ENCODE measurements at places on chromosomes 12 and 14.

GRCh38 chr12:62008703-62009102 is 251.5 kb upstream of the USP15 start:
- no peak for DNase-seq

DNA sequence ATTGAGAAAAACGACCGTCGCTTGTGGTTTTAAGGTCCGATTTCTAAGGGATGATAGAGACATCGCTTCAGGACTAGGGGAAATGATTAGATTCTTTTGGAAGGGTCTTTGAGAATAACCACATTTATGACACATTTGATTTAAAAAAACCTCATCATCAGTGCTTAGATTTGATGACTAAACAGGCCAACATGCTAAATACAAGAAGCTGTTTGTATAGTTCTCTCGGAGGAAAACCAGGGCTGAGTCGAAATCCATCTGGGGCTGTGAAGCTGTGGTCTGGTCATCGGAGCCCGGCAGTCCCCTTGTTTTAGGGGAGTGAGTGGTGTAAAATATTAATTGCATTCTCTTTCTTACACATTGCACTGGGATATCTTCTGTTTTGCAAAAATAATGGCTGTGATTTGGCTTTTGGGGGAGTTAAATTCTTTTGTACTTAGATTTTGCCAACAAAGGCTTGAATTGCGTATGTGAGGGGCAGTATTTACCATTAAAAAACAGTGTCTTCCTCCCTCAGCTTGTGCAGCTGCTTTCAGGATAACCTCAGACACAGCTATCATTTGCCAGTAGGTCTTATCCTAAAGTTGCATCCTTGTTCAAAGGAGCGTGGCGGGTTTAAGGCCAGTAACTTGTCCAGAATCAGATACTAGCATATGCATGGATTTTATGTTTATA is 550 bp downstream of the GNG2 start:
- no peak for DNase-seq

DNA sequence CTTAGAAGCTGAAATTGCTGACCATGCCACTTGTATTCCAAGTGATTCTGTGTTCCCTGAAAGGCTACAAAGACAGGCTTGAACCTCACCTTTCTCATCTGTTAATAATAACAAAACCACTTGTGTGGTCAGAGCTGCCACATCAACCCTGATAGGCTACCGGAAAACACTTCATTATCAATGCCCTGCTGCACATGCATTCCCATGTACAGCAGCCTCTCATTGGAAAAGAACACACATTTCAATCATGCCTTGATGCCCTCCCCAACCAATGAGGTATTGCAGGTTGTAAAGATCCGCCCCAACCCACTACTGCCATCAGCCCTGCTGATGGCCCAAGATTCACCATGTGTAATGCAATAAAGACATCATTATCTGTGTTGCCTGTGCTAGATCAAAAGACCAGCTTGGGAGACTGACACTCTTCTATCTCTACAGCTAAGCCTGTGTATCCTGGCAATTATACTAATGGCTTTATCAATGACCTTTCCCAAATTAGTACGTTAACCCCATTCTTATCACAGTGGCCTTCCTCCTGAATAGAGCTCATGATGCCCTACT is 2.8 kb downstream of the GPR19 start:
- DNase-seq, result no peak

DNA sequence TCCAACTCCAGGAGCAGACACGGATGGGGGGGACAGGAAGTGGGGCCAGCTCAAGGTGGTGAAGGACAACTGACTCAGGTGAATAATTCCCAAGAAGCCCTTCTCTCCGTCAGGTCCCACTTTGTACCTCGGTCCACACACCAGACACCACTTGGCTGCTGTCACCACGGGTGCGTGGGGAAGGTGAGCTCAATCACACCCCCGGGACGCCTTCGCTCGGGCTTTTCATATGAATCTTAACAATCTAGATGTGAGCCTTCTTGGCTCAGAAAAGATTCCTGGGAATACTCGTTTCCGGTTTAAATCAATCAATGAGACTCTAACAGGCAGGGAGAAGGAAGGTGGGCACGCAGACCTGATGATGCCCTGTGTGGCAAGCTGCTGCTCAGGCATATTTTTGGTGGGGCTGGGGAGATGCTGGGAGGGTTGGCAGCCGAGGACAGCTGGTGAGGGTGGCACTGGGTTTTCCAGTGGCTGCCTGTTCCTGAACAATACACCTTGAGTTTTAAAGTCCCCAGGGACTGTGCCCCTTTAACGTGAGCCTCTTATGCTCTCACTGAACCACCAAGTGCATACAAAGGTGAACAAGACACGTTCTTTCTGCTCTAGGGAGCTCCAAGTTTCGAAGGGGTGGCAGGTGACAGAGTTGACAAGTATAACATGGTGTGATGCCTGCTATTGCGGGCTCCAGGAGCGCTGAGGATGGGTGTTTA is 5.1 kb downstream of the TESC start:
- DNase-seq, result no peak

DNA sequence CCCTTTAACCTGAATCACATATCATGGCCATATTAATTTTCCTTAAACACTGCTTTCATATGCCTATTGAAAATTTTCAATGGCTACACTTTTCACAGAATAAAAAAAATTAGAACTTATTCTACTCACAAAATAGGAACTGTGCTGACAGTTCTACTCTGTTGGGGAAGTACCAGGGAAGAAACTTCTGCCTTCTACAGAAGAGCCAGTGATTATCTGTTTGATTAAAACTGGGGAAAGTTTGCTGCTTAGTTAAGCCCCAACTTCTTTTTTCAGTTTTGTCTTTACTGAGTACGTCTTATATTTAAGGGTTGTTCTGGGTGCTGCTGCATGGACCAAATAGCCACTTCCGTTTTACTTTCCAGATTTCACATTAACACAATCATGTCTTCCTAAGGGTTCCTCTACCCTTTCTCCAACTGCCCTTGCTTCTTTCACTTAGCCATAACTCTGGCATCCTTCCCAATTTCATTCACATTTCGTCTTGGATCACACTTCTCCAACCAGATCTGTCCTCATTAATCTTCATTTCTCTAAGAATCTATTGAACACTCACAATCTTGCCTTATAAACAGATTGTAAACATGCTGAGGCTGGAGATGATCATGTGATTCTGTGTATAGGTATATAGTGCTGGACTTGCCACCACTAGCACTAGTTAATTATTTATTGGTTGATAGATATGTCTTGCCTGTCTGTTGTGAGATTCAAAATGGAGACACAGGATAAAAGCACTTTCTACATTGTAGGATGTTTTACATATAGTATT is 1.9 kb upstream of the SEL1L start:
- DNase-seq, result no peak

- peak; percentile 82 for DNase-seq
These were observed 6.9 kb upstream of the TUBA1A start for GRCh38 chr12:49195736-49196135.

DNA sequence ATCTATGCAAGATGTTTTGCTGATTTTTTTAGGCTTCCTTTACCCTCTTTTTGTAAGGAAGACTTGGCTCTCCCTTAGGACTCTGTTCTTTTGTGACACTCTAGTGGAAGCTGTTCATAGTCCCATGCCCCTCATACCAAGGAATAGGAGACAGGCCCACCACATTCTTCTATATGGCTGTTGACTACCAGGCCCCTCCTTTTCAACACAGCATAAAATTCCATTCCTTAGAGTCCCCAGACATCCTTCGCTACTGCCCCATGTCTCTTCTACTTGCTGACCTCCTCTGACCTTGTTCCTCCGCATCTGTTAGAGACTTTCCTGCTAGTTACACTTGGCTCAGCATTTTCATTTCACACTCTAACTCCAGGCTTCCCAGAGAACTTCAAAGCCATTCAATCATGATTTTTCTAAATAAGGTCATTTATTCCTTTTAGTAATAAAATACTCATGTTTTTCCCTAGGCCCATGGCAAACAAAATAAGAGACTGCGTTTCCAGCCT is 9.7 kb downstream of the PIK3C2G start:
- DNase-seq, result no peak

DNA sequence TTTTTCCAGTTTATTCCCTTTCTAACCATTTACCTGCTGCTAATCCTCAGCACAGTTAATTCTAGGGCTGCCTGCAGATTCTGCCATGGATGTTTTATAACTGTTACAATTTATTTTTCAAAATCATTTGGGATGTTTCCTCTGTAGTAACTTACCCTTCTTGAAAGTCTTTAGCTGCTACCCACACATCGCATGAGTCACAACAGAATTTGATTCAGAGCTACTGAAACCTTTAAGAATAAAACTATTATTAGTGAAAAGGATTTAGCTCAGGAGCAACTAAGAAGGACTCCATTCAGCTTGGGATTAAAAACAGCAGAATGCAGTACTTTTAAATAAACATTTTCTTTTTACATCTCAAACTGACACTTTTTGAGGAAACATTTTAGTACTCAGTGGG is 41.7 kb upstream of the RGS6 start:
- DNase-seq, result no peak

- no peak for DNase-seq
These were observed 342.1 kb upstream of the RGS6 start for GRCh38 chr14:71590131-71590530.

DNA sequence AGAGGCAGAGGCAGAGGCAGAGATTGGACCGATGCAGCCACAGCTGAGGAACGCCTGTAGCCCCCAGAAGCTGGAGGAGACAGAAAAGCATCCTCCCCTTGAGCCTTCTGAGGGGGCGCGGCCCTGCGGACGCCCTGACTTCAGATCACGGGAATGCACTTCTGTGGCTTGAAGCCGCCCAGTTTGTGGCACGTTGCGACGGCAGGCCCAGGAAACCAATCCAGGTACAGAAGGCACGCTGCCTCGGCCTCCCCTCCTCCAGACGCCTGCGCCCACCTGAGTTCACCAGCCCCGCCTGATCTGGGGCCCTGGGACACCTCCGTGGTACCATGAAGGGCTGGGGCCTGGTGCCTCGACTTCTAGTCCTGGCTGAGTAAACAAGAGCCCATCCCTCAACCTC is 82.0 kb downstream of the NCOR2 start:
- DNase-seq, result no peak

DNA sequence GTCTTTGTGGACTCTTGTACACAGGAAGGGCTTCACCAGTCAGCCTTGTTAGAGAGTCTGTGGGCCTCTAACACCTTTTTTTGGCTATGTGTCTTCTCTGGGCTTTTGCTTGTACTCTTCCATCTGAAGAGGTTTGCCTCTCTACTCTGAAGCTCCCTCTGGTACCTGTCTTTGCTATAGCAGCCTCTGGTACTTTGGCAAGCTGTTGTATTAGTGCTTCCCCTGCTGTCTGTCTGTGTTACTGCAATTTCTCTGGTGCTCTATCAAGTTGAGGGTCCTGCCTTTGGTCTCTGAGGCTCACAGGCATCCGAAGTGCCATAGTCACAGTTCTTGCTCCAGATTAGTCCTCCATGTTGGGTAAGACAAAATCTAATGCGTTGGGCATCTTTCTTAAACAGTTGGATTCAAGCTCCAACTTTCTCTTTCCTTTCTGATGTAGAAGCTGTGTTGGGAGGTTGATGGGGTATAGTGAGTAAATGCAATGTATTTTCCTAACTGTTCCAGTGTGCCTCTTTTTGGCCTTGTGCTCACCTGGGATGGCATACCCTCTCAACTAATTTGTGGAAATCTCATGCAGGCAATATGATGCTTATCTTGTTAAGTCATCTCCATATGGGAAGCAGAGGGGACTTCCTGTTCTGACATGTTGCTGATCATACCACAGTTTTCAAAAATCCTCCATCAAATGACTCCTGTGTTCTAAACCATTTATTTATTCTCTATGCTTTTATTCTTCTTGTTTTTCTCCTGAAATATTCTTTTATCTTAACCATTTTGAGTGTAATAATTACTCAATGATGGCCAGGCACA is 88.8 kb downstream of the ATF7IP start:
- peak; percentile 81 for DNase-seq

DNA sequence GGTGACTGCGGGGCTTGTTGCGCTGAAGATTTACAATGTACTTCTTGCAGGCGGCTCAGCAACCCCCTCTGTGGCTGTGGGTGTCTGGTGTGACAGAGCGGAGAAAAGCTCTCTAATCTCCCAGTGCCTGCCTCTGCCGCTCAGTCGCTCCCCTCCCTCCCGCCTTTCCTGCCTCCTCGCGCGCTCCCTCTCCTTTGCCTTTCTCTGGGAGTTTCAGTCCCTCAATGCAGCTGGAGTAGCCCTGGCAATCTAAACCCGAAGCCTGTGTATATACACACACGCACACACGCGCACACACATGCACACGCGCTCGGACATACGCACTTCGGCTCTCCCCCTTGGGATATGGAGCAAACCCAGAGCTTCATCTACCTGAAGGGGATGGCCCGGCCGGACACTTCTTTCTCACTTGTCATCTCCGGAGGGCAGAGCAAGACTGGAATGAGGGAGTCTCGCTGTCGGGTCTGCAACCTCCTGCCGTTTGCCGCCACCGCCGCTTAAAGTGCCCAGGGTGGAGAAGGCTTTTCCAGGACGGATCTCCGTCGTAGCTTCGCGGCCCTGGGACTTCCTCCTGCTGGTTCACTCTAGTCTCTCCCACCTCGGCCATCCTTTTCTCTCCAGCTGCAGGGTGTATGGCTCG is 599 bp upstream of the TRHDE start:
- DNase-seq, result peak; percentile 44

- DNase-seq, result no peak
These were observed 485.5 kb downstream of the BCAT1 start for GRCh38 chr12:24463375-24463774.

GRCh38 chr14:49677643-49678042 is 10.4 kb downstream of the POLE2 start:
- DNase-seq, result no peak

DNA sequence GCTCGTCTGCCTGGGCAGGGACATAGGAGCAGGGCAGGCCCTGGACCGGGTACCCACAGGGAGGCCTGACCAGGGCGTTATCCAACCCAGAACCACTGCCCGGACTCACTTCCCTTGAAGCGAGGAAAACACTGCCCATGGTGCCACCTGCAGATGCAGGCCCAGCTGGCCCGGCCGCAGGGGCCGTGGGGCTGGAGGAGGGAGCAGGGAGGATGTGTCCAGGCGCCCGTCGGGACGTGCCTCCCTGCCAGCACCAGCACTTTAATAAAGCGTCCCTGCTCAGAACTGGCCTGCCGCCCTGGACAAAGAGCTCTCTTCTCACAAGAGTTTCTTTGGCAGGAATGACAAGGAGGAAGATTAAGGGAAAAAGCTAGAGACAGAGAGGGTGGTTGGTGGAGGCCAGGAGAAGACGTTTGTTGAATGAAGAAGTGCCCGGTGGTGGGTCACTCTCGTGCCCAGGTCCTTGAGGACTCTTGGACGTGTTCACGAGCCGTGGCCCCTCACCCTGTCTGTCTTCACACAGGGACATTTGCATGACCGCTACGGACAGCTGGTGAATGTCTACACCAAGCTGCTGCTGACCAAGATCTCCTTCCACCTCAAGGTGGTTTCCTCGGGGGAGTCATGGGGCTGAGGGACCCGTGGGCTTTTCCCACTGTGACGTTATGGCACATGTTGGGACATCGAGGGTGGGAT is 14.2 kb downstream of the HIP1R start:
- DNase-seq, result no peak

GRCh38 chr14:92726933-92727262 is 21.5 kb downstream of the LGMN start:
- DNase-seq, result no peak
